Kidney (tissue), 22 donors: ENCODE measurements at places on chromosomes 7 and 10. TPM values are rescaled to one million over a fixed set of nuclear protein-coding genes. Genes with fewer than 3 reads are reported as not detected.
A peak's percentile ranks its signal among the peaks of the same experiment; 100 is the strongest.

The CPA2 gene
- total RNA-seq = not detected

- H3K36me3 ChIP-seq = no peaks in the 10 kb centered on the region
- H3K27me3 ChIP-seq = peaks cover 2% of the 10 kb centered on the region
- no peak overlapping the region for H3K27ac ChIP-seq
- no peak overlapping the region for H3K4me3 ChIP-seq
Observed at GRCh38 chr7:435630-436366, 83.8 kb downstream of the PDGFA start.

GRCh38 chr10:18158773-18159265, 18.6 kb downstream of the CACNB2 start:
- H3K4me3 ChIP-seq = peak overlapping the region; percentile 22
- H3K27me3 ChIP-seq = no peaks in the 10 kb centered on the region
- no peak overlapping the region for H3K27ac ChIP-seq
- H3K36me3 ChIP-seq = no peaks in the 10 kb centered on the region

DNA sequence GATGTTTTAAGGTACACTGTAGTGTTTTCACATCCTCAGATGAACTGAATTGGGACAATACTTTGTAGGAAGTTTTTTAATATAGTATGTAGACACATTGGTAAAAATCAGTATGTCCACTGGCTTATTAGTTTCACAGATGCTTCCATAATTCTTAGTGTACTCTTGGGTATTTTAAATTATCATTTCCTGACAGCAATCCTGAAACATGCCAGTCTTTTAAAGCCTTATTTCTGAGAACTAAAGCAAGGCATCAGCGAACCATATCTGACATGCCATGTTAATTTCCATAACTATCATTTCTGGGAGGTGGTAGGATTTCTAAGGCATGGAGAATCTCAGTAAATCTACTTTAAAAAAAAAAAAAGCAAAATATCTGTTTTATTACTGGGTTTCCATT, 266.4 kb downstream of the ADK start:
- H3K27me3 ChIP-seq = no peaks in the 10 kb centered on the region
- H3K27ac ChIP-seq = no peak overlapping the region
- DNase-seq = no peak
- H3K4me1 ChIP-seq = no peaks in the 10 kb centered on the region
- no peak overlapping the region for H3K4me3 ChIP-seq

DNA sequence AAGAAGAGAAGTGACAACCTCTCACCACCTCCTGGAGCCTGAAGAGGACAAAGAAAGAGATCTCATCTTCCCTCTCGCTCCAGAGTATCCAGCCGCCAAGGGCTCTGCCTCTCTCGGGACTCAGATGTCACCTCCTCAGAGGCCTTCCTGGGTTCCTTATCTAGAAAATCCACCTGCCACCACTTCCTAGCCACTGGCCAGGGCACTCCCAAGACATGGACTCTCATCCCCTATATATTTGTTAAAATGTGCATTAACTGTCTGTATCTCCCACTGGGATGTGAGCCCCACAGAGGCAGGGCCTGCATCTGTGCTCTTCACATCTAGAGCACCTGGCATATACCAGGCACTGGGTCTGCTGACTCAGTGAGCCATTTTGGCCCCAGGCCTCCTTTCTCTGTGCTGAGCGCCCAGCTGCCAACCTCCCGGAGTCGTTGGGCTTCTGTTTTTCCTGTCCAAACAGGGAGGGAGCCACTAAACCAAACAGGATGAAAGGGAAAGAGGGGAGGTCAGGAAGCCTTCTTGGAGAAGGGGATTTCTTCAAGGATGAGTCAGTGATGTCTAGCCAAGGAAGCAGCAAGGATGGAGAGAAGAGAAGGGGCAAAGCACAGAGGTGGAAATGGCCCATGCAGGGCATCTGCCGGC, 58.9 kb downstream of the KCNMA1 start:
- no peaks in the 10 kb centered on the region for H3K4me1 ChIP-seq
- no peak overlapping the region for H3K27ac ChIP-seq
- no peak for DNase-seq
- H3K36me3 ChIP-seq = no peaks in the 10 kb centered on the region
- H3K27me3 ChIP-seq = no peaks in the 10 kb centered on the region

- H3K4me3 ChIP-seq = no peak overlapping the region
- H3K27ac ChIP-seq = no peak overlapping the region
- no peaks in the 10 kb centered on the region for H3K27me3 ChIP-seq
- H3K4me1 ChIP-seq = no peaks in the 10 kb centered on the region
- DNase-seq = no peak
- no peaks in the 10 kb centered on the region for H3K36me3 ChIP-seq
Observed at GRCh38 chr7:99248391-99249095, 24.1 kb upstream of the MYH16 start.

DNA sequence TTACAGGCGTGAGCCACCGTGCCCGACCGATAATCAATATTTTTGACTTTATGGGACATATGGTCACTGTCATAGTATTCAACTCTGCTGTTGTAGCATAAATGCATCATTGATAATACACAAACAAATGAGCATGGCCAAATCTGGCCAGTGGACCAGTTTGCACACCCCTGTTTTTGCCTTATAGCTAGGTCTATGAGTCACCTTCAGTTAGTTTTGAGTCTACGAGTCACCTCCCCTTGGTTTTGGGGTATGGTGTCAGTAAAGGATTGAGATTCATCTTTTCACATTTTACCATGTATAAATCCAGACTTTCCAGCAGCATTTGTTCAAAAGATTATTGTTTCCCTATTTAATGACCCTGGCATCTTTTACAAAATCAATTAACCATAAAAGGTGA, 362.5 kb upstream of the NRP1 start:
- no peaks in the 10 kb centered on the region for H3K4me1 ChIP-seq
- no peak overlapping the region for H3K4me3 ChIP-seq
- no peak overlapping the region for H3K27ac ChIP-seq
- no peaks in the 10 kb centered on the region for H3K27me3 ChIP-seq

The TFR2 gene
- 0.79 TPM for total RNA-seq

DNA sequence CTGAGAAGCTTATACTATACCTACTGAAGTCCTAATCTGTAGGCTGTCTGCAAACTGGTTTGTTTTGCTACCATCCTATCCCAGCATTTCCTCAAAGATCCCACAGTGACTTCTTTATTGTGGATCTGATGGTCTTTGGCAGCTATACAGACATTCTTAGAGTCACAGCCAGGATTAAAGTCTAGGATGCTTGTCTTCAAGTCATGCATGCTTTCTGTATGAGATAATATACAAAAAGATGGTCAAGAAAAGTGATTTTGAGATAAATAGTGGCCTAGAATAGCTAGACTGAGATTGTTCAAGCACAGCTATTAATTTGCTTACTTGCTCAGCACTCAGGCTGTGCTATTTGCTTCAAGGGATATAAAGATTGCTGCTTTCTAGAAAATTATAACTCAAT, 454.4 kb downstream of the AUTS2 start:
- no peak for DNase-seq
- H3K4me3 ChIP-seq = no peak overlapping the region
- H3K27ac ChIP-seq = no peak overlapping the region
- H3K27me3 ChIP-seq = no peaks in the 10 kb centered on the region

DNA sequence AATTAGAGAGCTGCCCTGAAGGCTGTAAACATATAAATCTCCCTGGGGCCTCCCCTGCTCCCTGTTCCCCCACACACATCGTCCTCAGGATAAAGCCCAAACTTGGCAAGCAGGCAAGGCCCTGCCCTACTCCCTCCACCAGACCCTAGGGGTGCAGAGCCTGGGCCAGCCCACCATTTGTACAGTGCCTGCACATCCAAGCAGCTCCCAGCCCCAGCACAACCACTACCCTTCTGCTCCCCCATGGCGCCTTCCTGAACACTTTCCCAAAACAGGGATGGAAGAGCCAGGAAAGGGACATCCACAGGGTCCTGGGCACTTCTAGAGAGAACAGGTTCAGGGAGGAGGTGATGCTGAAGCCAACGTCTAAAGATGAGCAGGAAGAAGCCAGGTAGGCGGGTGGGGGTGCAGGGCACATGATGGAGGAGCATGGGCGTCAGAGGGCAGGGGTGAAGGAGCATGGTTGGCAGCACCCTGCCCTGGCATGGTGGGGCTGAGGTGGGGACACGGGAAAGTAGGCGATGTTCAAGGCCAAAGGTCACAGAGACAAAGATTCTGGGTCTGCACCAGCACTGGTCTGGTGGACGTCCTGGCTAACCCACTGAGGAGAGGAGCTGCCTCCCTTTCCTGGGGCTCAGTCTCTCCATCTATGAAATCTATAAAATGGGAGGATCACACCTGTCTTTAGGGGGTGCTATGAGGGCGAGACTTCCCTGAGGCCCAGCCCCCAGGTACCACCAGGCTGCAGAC, 140.6 kb downstream of the ARHGAP22 start:
- peak; percentile 41 for DNase-seq
- H3K4me3 ChIP-seq = no peak overlapping the region
- no peaks in the 10 kb centered on the region for H3K27me3 ChIP-seq
- peaks cover 2% of the 10 kb centered on the region for H3K4me1 ChIP-seq
- no peak overlapping the region for H3K27ac ChIP-seq
- H3K36me3 ChIP-seq = no peaks in the 10 kb centered on the region
